ENCODE measurements at places on chromosomes 1 and 21.

DNA sequence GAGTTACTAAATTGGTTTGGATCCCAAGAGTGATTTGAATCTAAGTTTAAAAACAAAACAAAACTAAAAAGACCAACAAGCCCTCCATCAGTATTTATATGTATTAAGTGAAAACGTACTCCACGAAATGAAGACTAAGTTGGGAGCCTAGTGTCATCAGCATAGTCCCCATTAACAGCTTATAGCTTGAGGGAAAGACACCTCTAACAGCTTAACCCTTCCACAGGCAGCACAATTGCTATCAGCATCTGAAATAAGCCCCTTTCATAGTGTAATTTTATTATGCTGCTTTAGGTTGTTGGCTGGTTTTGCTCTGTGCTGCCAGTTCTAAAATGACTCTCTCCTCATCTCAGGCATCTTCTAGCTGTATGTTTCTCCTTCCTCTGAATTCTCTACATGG is 25.8 kb upstream of the ST6GALNAC5 start:
- DNase-seq, result no peak

- peak; percentile 68 for DNase-seq
Observed at GRCh38 chr1:225825078-225825477, 15.2 kb downstream of the EPHX1 start.

DNA sequence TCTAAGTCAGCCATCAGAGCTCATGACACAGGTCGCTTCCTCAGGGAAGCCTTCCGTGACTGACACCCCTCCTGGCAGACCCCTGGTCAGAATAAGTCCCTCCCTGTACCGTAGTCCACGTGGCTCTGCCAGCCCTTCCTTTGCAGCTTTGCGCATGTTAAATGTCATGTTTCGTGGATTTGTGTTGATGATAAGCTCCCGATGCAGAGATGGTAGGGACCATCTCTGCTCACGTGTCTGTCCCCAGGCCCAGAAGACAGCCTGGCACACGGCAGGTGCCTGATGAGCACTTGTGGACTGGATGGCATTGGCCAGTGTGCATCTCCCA is 75.9 kb downstream of the DHRS3 start:
- no peak for DNase-seq

DNA sequence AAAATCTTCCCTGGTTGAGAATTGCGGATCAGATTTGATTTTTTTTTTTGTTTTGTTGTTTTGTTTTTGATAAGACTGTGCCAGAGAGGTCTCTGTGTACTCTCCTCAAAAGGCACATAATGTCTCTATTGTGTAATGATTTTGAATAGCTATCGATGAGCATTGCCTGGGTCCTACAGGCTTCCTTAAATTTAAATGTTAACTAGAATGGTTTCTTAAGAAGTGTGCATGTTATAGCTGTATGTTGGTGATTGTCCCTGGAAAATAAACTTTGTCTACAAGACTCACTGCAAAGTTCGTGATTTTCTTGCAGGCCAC is 121.2 kb downstream of the ITSN1 start:
- DNase-seq, result no peak

- DNase-seq, result no peak
Observed at GRCh38 chr1:81430955-81431623, 369.6 kb upstream of the ADGRL2 start.

DNA sequence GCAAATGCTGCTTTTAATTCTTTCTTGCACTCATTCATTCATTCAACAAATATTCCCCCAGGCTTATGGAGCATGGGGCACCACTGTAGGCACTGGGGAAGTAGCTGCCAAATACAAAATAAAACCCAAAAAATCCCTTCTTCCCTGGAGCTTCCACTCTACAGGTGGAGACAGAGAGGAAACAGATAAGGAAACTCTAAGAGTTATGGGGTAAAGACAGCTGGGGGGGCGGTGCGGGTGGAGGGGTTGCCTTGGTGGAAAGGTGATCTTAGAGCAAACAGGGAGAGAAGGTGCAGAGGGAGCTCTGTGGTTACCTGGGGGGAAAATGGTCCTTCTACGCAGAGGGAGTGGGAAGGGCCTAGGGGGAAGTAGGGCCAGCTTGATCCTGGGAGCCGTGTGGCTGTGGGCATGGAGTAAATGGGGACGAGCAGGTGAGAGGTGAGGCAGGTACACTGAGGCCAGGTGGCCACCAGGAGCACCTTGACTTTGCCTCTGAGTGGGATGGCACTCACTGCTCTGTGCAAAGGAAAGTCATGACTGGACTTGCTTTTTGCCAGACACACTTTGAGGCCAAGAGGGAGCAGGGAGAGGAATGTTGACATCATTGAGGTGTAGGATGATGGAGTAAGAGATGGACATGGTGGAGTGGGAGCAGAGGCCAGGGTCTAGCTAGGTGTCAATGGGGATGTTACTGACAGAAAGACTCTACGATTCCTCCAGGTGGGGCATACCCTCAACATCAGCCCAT is 152.0 kb downstream of the ETS2 start:
- DNase-seq, result peak; percentile 28

GRCh38 chr1:192639607-192640368 is 3.8 kb downstream of the RGS13 start:
- no peak for DNase-seq

DNA sequence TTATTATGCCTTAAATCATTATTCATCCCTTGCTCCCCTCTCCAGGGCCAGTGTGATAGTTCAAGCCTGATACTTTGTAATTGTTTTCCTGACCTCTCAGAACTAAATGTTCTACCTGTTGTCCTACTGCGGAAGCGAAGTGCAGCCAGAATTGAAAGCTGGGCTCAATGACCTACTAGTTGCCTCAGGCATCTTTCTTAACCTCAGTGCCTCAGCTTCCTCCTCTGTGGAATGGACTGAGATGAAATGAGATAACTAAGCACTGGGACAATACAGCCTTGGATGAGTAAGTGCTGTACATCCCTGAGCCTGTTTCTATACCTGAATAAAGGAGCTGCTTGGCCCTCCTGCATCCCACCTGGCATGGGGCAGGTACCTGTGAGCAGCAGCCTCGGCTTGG is 26.4 kb downstream of the COL16A1 start:
- DNase-seq, result no peak

DNA sequence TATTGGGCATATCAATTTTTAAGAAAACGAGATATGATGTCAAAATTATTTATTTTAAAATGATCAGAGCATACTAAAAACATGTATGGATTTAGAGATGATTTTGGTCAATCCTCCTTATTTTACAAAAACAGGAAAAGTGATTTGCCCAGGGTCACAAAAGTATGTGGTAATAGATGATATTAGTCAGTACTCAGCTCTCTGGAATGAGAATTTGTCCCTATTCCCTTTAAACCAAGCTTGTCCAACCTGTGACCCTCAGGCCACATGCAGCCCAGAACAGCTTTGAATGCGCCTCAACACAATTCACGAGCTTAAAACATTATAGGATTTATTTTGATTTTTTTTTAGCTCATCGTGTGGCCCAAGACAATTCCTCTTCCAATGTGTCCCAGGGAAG is 104.7 kb downstream of the AKT3 start:
- no peak for DNase-seq

GRCh38 chr1:2906620-2907019 is 105.1 kb upstream of the TTC34 start:
- DNase-seq, result no peak

GRCh38 chr21:29367335-29367734 is 68.6 kb downstream of the BACH1 start:
- no peak for DNase-seq

DNA sequence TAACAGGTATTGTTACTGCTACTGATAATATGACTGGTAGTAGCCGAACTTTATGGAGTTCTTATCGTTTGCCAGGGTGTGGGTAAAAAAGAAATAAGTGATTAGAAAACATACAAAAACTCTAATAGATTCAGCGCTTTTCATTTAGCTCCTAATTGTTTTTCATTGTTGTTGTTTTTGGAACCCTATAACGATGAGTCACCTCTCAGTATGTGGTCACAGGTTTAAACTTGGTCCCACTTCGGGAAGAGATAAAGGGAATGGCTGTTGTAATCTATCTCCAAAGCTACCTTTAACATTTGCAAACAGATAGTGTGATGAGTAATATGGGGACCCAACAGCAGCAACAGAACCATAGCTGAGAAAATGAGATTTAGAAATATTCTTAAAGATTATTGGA is 62.7 kb upstream of the BCL10 start:
- DNase-seq, result no peak

GRCh38 chr1:61135291-61135690 is 52.9 kb downstream of the NFIA start:
- DNase-seq, result no peak

- DNase-seq, result no peak
Observed at GRCh38 chr1:15843826-15844572, 3.5 kb upstream of the SPEN start.

GRCh38 chr21:38753557-38753971 is 52.2 kb upstream of the ETS2 start:
- no peak for DNase-seq

GRCh38 chr1:57019236-57019839 is 53.5 kb upstream of the C8B start:
- peak; percentile 93 for DNase-seq

DNA sequence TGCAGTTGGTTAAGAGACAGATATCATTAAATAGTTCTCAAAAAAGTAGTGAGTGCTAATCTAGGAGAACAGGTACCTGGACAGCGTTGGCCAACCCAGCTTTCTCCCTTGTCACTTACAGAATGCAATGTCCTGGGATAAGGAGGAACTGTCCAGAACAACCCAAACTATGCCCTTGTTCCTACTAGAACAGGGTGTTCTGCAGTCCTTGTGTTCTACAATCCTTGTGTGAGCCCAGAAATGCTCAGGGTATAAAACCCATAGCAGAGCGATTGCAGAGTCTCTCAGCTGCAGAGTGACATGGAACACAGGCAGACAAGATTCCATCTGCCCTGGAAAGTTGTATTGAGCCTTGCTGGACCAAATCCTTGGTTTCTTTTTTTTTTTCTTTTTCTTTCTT is 83.5 kb upstream of the VANGL1 start:
- no peak for DNase-seq

DNA sequence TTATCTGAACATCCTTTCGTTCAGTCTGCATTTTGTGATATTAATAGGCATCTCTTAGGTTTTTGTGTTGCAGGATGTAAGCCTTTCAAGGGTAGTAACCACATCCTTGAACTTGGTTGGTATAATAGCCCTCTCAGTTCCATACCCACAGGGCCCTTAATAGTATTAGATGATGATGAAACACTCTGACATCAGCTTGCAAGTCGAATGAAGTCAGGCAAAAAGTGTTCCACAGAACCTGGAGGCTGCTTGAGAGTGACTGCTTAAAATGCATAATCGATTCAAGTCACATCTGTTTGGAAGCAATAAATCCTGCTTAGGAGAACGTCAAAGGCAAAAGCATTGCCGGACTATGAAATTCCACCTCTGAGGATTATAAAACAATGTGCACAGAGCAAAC is 415.6 kb upstream of the KAZN start:
- DNase-seq, result no peak

GRCh38 chr1:44327679-44328491 is 27.2 kb downstream of the ERI3 start:
- DNase-seq, result peak; percentile 93

GRCh38 chr1:13730291-13730690 is 30.3 kb downstream of the PRDM2 start:
- DNase-seq, result no peak

- no peak for DNase-seq
Observed at GRCh38 chr21:31991356-31992331, 118.8 kb downstream of the HUNK start.

DNA sequence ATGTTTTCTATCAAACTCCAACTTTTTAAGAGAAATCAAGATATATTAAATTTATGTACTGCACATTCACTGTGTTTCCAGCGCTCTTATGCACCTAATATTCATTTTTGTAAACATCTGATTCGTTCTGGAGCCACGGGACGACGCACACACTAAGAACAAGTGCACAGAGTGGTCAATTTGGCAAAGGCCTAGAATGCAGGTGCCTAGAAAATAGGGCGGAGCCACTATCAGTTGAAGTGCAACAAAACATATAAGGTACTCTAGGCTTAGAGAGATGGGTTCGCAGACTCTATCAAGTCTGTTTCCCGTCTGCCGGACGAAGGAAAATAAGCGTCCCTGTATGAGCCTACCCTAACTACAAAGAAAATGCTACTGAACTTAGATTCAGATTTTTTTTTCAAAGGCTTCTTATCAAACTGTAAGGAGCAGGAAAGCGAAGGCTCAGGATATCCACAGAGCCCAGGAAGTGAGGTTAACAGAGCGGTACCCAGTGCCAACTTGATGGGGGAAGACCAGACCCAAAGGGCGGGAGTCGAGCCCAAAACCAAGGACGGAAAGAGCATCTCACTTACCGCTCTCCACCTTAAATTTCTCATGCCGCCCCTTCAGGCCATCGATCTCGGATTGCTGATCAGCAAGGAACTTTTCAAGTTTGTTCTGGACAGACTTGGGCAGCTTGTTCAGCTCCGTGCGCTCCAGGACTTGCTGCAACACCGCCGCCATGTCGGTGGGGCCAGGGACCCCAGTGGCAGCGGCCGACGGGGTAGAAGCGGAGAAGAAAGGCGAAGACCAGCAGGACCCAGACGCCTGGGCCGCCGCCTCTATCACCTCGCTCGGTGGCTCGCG is 526 bp downstream of the TPR start:
- DNase-seq, result peak; percentile 67

GRCh38 chr1:20660847-20661206 is 342 bp downstream of the DDOST start:
- no peak for DNase-seq

GRCh38 chr1:29858646-29859045 is 622.3 kb downstream of the PTPRU start:
- DNase-seq, result no peak

GRCh38 chr1:186194107-186194756 is 180.8 kb downstream of the TPR start:
- DNase-seq, result no peak

DNA sequence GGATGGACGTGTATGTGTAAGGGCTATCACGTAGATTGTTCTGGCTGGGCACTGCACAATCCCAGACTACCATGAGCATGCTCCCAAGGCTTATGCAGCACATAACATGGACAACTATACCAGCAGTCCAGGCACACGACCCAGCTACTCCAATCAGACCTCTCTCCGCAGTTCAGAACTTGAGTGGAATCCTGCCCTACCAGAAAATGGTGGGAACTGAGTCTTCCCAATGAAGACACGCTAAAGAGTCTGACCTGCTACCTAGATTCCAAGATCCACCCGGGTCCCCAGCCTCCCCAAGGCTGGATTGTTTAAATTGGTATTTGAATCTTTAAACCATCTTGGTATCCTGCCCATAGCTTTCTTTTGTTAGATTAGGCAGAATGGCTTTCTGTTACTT is 251.3 kb upstream of the KAZN start:
- DNase-seq, result no peak

DNA sequence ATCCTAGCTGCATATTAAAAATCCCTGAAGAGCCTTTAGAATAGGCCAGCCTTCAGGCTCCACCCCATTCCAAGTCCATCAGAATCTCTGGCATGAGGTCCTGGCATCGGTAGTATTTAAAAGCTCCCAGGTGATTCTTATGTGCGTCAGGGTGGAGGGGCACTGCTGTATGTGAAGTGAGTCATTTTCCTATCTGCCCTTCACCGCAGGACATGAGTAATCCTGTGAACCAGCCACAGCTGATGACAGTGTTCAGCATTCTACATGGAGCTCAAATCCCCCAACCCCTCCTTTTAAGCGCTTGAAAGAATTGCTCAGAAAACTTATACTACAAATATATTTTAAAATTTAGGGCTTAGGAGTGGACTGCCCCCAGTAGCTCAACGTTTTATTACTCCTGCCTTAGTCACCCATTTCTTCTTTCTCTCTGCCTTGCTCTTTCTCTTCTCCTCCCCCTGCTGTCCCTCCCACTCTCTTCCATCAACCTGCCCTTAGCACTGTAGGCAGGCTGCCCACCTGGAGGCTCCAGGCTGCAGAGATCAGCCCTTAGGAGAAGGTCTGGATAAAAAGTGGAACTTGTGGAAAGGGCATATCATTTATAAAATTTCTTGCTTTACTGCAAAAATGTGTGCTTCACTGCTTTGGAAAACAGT is 73.8 kb upstream of the ZNF281 start:
- no peak for DNase-seq
